Stimulated activated naive CD4-positive, alpha-beta T cell treated with Interleukin-2 at 50 U/mL for 16 hours (primary cell): ENCODE measurements at places on chromosomes 2 and 18.

GRCh38 chr2:188079196-188079595 lies 212.5 kb upstream of the GULP1 start:
- DNase-seq = no peak

- DNase-seq = peak; percentile 49
These were observed 27.5 kb downstream of the SIX2 start for GRCh38 chr2:44981714-44982108.

DNA sequence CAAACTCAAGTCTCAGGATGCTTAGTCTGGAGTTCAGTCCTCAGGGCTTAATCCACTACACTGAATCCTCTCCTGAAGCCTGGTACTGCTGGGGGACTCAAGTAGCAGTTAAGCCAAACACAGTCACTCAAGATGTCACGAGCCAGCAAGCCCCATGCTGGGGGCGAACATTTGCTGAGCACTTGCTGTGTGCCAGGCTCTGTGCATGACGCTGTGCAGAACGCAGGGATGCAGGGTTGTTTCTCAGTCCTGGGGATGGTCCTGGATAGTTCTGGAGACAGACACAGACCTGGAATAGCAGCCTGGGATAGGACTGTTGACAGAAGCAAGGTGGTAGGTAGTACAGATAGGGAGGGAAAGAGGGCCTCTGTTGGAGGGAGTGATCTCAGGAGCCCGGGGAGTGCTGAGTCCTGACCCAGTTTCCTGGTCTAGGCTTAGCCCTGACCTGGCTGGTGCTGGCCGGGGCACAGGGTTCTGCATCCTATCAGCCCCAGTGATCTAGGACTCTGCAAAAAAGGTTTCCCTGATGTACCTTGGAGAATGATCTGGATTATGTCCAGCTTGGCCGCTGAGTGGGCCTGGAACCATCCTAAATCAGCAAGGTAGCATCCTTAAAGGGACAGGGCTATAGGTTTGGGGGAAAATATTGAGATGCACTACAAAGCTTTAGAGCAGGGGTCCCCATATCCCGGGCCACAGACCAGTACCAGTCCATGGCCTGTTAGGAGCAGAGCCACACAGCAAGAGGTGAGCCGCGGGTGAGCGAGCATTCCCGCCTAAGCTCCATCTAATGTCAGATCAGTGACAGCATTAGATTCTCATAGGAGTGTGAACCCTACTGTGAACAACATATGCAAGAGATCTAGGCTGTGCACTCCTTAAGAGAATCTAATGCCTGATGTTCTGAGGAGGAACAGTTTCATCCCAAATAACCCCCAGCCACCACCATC lies 54.7 kb upstream of the OTOF start:
- no peak for DNase-seq

DNA sequence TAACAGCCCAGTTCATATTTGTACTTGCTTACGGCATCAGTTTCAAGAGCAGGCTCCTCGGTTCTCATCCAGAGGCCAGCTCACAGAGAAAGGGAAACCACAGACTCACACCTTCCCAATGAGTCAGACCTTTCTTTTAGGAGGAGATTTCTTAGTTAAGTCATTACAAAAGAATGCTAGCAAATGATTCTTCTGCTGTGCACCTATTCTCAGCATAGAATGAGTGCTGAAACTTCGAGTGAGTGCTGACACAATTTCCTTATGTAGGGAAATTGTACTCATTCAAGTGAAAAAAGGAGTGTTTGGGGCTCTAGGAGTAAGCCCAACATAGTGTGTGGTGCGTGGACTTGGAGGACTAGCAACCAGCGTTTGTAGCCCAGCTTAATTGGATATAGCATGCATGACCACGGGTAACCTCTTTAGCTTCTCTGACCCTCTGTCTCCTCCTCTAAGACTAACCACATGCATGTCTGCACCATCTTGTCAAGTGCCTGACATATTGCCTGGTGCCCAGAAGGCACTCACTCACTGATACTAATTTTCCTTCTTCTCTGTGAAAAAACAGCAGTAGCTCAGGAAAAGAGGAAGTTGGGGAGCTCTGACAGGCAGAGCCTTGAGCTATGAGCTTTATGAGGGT lies 87.0 kb downstream of the ALPK2 start:
- DNase-seq = peak; percentile 58

- DNase-seq = no peak
These were observed 47.5 kb upstream of the MAP3K20 start for GRCh38 chr2:173028141-173028540.

DNA sequence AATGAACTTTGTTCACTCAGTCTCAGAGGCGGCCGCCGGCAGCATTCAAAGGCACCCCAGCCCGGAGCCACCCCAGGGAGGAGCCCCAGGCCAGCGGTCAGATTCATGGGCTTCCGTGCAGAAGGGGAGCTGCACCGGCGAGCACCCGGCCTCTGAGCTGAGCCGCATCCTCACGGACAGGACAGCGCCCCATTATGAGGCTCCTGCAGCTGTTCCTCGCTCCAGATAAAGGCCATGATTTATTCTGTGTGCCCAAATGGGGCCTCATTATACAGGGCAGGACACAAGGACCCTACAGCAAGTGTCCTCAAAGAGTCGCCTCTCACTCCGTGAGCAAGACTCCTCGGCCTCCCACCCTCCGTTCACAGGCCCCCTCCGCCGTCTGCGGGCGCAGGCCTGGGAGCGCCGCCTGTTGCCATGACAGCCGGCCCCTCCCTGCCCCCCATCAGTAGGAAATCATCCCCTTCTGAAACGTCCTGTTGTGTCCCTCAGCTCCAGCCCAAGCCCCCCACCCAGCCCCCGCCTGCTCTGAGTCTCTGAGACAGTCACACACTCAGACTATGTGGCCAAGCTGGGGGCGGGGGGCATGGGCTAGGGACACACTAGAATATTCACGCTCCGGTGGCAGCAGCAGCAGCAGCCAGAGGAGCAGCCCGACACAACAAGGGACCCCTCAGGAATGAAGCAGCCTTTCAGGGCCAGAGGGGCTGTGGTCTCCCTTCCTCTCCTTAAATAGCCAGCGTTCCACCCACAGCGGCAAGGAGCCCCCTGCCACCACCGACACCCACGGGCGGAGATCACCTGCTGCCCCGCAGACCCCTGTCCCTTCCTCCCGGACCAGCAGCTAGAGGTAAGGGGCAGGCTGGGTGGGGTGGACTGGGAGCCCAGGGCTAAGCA lies at the start of gene GPR17:
Gene GPR17, plus strand, starts transcription at position 759 of the 897 bp plus-strand sequence. CDS start 4,583 bp downstream, outside the sequence.
- DNase-seq = no peak

DNA sequence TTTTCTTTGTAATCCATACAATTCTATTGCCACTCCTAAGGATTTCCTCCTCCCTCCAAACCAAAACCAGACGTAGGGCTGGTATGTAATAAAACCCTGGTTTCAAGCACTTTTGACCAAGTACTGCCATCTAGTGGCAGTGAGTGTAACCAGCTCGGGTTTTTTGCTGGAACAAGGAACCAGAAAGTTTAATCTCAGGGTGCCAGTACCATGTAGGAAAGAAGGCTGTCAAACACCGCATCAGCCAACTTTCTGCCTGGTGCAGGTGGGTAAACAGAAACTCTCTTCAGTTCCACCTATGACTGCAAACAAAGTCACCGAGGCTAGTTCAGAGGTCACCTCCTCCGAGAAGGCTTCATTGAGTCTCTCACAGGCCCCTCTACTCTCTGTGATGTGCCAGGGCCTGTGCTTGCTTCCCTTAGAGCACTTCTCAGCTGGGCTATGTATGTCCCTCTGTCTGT lies 10.2 kb upstream of the THNSL2 start:
- peak; percentile 12 for DNase-seq

- no peak for DNase-seq
These were observed 466.4 kb upstream of the ACVR2A start for GRCh38 chr2:147378403-147378802.

DNA sequence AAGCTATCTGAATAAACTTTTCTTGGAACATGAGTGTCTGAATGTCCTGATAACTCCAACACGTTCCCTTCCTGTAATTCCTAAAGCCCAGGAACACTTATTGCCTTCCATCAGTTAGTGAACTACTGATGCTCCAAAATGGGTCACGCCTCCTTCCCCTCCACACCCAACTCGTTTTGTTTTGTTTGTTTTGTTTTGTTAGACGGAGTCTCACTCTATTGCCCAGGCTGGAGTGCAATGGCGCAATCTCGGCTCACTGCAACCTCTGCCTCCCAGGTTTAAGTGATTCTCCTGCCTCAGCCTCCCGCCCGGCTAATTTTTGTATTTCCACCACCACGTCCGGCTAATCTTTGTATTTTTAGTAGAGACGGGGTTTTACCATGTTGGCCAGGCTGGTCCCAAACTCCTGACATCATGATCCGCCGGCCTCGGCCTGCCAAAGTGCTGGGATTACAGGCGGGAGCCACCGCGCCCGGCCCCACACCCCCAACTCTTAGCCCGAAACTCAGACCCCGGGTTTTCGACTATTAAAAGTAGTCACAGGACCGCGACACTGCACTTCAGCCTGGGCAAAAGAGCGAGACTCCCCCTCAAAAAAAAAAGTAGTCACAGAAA lies 774 bp downstream of the IER3IP1 start:
- DNase-seq = no peak

DNA sequence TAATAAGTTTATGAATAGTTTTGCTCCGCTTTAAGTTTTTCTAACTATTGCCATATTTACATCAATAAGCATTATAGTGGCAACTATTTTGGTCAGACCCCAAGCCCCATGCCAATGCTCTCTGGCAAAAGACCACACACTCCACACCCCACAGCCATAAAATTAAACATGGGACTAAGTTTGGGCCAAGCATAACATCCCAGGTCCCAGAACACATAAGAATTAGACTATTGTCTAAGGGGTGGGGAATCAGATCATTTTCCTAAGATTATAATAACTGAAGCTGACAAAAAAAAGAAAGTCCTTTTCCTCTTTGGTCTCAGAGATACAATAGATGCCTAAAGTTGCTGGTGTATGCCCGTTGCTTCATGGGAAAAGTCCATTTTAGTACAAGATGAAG lies 46.3 kb downstream of the EXOC6B start:
- DNase-seq = no peak

DNA sequence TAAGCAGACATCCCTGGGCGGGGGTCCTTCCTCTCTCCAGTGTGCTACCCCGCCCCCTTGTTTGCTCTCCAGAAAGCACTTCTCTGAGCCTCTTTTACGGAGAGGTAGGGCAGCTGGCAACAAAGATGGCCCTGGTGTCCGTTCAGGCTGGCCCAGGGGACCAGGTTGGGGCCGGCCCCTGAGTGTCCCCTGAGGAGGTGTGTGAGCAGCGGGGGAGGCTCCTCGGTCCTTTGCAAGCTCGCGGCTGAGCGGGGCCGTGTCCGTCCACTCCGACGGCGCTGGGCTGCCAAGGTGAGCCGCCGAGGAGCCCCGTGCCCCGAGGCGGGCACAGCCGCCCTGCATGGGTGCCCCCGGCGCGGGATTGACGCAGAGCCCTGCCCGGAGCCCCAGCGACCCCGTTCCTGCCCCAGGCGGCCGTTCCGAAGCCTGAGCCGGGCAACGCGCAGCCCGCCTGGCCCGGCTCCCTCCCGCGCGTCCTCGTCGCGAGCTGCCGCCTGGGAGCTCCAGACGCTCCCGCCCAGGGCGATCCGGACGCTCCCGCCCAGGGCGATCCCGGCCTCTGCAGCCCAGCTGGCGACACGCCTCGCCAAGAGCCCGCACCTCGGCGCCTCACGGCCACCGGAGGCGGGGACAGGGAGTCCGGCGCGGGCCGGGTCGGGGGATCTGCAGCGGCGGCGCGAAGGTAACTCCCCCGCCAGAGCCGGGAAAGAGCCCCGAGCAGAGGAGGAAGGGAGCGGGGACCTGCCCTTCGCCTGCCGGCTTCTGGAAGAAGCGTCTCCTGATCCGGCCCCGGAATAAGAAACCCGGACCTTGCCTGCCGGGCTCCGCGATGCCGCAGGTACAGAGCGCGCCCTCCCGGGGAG lies at the start of gene PROKR1:
Gene PROKR1, plus strand, starts transcription at position 569 of the 863 bp plus-strand sequence. CDS start 2,243 bp downstream, outside the sequence.
- peak; percentile 4 for DNase-seq

DNA sequence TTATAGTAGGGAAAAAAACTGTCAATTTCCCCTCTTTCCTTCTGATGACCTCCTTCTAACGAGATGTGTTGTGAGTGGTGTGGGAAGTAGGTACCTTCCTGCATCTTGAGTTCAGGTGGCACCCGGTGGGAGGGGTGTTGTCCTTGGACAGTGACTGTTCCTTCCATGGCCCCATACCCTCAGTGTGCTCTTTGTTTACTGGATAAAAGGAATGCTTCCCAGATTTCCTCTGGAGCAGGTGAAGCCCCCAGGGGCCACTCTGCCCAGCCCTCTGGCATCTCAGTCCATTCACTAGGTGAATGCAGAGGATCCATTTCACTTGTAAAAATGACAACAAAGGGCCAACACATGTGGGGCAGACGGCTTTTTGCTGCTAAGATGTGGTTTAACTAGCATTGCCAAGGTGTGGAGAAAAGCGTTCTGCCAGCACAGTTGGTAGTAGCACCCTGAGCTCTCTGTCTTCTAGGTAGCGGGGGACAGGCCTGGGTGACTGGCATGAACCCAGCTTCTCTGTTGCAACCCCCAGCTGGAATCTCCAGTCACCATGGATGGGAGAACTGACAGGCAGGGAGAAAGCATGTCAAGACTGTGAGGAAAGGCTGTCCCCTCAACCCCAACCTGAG lies 6.9 kb downstream of the GDF7 start:
- DNase-seq = no peak

DNA sequence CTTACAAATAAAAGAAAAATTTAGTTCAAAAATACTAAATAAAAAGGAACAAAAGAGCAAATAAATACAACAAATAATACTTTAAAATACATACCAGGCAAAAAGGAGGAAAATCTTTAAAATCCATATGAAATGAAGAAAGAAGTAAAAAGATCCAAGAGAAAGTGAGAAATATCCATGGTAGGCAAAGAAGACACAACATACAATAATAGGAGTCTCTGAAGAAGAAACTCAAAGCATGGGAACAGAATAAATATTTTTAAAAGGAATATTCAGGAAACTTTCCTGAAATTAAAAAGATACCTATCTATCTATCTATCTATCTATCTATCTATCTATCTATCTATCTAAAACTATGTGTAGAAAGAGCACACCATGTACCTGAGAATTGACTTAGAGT lies 196.8 kb downstream of the TMEM247 start:
- DNase-seq = no peak

DNA sequence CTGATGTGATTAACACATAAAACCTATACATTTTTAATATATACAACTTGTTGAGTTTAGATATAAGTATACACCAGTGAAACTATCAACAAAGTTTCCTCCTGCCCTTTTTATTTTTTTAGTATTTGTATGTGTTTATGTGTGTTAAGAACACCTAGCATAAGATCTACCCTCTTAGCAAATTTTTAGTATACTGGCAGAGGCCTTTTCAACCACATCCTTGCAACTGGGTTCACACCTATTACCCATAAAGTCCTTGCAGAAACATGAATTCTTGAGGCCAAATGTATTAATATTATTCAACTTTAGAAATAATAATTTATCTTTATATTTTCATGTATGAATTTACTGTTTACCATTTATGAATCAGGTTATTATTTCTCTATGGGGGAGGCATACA lies 119.7 kb upstream of the CRIM1 start:
- DNase-seq = no peak

GRCh38 chr2:64063924-64064331 lies 44.7 kb upstream of the VPS54 start:
- no peak for DNase-seq

DNA sequence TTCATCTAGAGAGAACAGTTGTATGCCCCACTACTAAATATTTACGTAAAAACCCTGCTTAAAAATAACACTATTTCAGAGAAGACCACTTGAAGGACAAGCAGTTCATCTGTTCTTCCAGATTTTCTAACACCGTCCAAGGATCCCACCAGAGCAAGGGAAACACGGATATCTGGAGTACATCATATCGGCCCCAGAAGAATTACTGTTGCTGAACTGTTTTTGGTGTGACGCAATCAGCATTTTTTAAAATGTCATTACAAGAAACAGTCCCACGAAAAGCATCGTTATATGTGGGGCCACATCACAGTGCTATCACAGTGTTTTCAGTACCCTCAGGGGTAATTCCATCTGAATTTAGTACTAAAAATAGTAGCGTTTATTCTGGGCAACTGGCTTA lies 134.5 kb upstream of the PKDCC start:
- DNase-seq = no peak

- no peak for DNase-seq
These were observed 34.8 kb upstream of the SPATA3 start for GRCh38 chr2:230961091-230961491.
